ENCODE measurements at places on chromosomes 1 and 21.

GRCh38 chr1:999725-1000356 lies at the start of gene HES4:
HES4 (minus strand) TSS chr1:1000097; CDS start chr1:999973, 124 bp downstream.
- peak; percentile 89 for DNase-seq

- DNase-seq, result no peak
Observed at GRCh38 chr1:14952626-14953314, 200.8 kb upstream of the TMEM51 start.

DNA sequence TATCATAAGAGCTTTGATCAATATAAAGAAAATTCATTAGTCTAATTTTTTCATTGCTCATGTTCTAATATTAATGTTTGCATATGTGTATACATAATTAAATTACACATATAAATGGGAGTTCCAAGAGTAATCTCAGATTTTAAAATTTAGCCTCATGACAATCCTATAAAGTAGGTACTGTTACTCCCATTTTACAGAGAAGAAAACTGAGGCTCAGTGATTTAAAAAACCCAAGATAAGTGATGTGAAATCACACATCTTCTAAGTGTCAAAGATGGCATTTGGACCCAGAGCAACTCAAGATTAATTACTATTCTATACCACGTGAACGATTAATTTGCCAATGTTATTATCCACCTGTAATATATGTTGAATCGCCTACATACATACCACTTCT lies 122.3 kb downstream of the TM2D1 start:
- DNase-seq, result no peak

- DNase-seq, result no peak
Observed at GRCh38 chr21:20822666-20823065, 175.5 kb upstream of the NCAM2 start.

DNA sequence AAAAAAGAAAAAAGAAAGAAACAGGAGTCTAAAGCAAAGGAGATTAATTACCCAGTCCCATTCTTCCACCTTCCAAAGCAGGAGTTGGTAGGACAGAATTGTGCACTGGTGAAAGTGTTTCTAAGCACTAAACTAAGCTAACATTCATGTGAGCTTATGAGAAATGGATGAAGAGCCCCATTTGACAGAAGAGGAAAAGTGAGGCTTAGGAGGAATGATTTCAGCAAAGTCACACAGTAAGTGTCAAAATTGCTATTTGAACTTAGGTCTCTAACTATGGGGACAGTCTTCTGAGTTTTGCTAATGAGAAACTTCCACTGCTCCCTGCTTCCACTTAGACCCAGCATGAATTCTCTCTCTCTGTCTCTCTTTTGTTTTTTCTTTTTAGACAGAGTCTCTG lies 18.7 kb downstream of the LCK start:
- no peak for DNase-seq

GRCh38 chr1:80384959-80385358 lies 1378.4 kb upstream of the ADGRL4 start:
- DNase-seq, result no peak

DNA sequence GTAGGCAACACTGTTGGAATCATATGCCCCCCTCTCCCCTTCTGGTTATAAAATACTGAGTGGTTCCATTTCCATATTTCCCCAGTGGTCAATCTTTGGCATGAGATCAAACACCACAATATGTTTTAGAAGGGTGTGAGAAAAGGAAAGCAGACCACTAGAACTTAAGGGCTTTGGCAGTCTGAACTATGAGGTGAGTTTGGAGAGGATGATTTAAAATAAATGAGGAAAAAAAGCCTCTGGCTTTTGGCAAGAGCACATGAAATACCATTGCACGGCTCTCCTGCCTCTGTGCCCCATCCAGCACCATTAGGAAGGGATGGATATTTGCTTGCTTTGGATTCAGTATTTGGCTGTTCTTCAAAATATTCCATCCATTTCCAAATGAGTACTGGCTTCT lies 339.5 kb upstream of the C1orf87 start:
- DNase-seq, result no peak

DNA sequence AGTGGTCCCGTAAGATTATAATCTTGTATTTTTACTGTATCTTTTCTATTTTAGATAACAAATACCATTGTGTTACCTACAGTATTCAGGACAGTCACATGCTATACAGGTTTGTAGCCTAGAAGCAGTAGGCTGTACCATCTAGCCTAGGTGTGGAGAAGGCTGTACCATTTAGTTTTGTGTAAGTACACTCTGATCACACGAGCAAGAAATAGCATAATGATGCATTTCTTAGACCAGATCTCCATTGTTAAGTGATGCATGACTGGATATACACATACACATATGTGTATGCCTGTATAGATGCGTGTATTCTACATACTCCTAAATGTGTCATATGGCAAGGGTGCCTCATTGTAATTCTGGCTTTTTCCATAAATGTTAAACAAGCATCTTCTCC lies 33.9 kb downstream of the GALNT2 start:
- no peak for DNase-seq

DNA sequence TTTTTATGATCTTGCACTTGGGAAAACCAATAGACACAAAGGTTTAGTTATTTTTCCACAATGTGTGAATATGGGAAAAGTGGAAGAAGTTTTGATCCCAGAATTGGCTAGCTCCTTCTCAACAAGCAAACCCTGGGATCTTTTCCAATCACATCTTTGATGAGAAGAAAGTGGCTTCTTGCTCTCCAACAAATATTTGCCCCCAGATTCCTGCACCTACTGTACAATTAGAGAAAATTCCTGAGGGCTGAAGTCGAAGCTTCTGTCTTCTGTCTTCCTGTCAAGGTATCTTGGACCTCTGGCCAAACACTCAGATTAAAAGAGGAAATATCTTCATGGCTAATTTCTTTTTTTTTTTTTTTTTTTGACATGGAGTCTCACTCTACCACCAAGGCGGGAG lies 113.1 kb upstream of the SLC45A1 start:
- DNase-seq, result no peak

GRCh38 chr1:197173571-197174507 lies 27.4 kb upstream of the ASPM start:
- DNase-seq, result no peak

DNA sequence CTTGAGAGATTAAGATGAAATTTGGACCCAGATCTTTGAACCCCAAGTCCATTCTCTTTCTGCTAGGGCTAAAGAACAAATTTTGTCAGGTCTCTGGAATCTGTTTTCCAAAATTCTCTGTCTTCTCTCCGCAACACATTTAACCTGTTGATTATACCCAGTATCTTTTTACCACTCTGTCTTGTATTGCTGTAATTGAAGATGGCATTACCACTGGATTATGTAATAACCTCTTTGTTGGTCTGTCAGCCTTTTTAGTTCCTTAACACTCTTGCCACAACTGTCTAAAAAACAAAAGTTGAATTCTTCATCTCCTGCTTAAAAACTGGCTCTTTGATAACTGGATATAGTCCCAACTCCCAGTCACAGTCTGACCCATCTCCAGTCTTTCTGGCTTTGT lies 3.0 kb downstream of the SRP9 start:
- no peak for DNase-seq

DNA sequence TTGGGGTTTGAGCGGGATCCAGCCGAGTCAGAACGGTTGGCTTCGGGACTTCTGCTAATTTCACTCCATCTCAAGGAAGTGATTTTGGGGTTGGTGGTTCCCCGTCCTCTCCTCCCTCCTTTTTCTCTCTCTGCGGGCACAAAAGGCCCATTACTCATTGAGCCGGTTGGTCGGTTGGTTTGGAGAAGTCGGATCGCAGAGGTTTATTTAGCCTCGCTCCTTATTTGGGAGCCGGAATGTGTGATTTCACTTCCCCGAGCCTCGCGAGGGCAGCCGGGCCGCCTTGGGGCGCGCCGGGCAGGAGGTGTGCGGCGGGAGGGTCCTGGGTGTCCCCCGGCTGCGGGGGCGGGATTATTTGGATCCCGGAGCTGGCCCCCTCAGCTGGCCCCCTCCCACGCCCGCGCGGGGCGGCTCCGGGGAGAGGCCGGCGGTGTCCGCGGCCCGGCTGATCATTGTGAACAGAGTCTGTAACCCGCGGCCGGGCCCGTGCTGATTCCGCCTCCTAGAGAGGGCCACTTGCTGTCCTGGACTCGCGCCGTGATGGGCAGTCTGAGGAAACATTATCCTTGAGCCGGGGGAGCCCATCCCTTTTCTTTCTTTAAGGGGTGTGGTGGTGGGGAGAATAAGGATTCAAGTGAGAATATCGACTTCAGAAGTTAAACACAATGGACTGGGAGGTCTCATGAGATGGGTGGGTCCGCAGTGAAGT lies 1.2 kb downstream of the MAPKAPK2 start:
- peak; percentile 61 for DNase-seq

DNA sequence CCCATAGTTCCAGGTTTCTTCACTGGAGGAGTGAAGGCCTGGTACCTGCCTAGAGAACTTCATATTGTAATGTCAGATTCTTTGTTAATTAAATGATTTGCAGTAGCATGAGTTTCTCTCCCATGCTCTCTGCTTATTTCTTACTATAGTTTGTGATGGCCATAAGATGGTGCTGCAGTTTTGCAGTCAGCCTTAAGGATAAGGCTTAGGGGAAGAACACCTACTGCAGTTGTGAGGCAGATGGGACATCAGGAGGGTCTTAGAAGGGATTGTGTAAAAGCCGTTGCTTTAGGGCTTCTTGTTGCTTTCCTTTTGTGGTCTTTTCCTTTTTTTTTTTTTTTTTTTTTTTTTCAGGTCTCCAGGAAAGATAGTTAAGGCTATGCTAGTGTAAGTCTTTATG lies 61.8 kb downstream of the MACF1 start:
- no peak for DNase-seq

DNA sequence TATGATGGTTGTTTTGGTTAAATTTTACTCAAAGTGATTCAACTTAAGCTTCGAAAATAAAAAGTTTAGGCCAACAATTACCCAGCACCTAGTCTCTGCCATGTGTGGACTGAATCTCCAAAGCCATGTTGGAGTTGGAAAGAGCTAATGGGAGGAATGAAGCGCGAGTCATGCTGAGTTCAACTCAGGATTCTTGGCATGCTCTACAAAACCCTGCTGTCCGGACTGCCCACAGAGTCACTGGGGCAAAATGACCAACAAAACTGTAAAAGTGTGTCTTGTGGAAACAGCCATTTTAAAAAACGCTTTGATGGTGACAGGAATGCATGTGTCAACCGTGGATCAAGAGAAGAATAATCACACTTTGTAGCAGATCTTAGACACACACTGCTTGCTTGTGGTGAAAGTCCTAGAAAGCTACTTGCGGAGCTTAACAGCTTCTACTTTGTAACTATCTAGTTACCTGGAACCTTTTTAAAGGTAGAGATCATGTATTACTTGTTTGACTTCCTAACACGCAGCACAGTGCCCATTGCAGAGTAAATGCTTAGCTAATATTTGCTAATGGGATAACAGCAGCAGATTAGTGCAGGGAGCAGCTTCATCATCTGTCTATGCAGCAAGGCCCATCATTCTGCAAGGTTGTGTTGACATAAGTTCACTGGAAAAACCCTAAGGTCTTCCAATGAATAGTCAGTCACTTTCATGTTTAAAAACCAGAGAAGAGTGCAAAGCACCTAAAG lies 7.0 kb upstream of the GBP6 start:
- DNase-seq, result no peak
